ENCODE measurements at places on chromosomes 1 and 21.

- DNase-seq, result no peak
Observed at GRCh38 chr1:216881695-216882094, 158.5 kb upstream of the ESRRG start.

DNA sequence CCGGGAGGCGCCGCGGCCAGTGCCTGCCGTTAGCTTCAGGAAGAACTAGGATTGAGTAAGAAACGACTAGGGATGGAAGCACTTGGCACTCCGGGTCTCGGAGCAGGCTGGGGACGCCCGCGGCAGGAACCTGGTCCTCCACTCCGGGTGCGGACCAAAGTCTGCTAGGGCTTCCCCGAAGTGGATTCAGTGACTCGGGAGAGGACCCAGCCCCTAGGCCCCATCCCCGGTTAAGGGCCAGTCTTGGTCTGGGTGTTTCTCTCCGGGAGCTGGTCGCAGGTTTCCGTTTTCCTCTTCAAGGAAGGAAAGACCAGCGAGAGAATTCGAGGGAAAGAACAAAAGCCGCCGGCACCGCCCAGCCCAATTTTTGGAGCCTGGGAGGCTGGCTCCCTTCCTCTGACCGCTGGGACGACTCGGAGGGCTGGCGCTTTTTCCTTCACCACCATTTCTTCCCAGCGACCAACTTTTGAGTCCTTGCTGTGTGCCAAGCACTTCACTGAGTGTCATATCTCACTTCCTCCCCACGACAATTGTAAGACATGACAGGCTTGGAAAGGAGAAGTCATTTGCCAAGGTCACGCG, 16.8 kb upstream of the STMN1 start:
- DNase-seq, result no peak

DNA sequence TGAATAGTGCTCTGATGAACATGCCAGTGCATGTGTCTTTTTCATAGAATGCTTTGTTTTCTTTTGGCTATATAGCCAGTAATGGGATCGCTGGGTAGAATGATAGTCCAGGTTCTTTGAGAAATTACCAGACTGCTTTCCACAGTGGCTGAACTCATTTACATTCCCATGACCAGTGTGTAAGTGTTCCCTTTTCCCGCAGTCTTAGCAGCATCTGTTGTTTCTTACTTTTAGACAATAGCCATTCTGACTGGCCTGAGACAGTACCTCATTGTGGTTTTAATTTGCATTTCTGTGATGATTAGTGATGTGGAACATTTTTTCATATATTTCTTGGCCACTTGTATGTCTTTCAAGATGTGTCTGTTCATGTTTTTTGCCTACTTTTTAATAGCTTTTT, 784.5 kb downstream of the USP25 start:
- DNase-seq, result no peak

DNA sequence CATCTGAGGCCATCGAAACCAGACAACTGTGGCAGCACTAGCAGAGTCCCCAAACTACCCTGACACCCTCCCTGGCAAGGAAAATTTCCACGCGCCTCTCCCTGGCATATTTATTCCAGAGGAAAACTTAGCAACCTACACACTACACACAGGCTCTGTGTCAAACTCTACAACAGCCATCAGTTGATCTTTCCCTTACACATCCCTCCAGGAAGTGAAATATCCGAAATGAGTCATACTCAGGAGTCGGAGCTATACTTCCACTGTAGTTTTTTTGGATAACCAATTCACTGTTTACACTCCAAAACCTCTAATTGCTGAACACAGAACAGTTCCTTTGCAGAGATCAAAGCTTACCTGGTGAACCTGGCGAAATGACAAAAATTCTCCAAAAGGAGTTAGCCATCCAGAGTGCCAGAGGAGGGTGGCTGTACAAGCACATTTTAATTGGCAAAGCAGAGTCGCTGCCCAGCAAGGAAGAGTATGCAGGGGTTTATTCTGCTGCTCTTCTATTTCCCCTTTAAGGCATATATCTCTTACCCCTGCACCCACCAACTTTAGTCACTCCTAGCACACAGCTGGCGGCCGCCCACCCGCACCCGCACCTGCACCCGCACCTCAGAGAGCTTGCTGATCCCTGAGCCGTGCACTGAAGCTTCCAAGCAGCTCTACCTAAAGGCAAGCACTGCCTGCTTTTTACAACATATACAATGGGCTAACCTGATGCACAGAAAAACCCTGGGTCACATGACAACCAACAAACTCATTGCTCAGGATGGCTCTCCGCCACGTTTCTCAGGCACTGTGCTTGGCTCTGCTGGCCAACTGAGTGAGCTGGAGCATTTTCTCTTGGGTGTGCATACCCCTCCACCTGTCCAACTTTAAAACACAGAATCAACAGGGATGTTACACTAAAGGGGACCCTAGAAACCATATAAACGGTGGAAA, 54.9 kb downstream of the CAPZB start:
- DNase-seq, result no peak

- DNase-seq, result no peak
Observed at GRCh38 chr1:48214820-48215219, 7.7 kb upstream of the SLC5A9 start.

DNA sequence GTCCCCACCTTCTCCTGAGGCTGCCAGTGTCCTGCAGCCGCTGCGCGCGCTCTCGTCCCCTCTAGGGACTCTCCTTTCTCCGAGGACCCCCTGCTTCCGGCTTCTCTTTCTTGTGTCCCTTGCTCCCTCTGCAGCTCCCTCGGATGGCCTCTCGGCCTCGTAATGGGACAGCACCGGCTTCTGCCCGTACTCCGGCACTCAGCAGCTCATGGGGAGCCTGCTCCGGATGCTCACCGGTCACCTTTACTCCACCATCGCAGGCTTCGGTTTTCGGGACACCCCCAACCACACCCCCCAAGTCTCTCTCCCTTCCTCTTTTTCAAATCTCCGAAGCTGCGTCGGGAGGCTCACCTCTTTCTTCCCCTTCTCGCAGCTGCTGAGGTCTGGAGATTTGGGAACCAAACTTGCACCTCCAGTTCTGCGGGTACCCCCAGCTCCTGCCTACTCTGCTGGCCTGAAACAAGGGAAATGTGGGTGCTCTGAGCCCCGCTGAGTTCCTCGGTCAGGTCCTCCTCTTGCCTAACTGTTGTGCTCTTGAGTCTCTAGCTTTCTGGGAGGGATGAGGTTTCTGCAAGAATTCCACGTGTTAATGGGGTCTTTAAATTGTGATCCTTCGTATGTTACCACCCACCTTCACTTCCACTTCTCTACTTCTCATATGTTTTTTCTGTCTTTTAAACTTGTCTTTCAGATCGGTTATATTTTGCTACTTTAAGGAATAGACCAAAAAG, 930 bp downstream of the CDC14A start:
- DNase-seq, result no peak

DNA sequence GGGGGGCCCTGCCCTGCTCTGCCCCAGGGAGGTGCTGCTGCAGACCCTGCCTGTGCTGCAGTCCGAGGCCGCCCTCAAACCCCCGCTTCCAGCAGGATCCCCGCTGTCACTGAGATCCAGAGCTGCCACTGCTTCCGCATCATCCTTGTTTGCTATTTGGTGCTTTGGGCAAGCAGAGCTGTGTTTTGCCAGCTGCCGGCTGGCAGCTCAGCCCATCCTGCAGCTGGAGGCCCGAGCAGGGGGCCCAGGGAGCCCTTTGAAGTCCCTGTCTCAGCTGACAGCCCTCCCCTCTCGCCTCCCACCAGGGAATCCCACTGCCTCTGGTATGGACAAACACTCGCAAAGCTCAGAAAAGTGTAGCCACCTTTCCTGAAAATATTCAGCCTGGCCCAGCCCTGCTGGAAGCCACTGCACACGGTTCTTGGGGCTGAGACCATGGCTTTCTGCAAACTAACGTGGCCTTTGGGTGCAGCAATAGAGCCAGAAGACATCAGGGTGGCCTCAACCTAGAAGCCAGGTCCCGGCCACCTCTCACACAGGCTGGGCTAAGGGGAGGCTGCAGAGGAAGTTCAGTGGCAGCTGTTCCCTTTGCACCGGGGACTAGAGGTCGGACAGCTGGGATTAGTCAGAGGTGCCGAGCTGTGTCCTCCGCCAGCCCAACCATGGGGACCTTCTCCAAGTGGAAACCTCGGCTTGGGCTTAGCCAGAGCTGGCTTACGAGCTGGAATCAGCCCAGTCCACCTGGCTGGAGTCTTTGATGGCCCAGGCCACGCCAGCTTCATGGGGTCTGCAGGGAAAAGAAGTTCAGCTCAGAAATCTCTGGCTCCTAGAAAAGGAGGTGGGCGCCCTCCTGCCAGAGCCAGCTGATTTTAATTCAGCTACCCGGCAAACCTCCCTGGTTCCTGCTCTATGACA, 107.1 kb downstream of the SPSB1 start:
- no peak for DNase-seq

- peak; percentile 75 for DNase-seq
Observed at GRCh38 chr1:219173758-219174459, at the start of gene LYPLAL1. Gene LYPLAL1, plus strand, starts transcription at chr1:219173878. Its CDS starts 13 bp downstream, at chr1:219173891.

DNA sequence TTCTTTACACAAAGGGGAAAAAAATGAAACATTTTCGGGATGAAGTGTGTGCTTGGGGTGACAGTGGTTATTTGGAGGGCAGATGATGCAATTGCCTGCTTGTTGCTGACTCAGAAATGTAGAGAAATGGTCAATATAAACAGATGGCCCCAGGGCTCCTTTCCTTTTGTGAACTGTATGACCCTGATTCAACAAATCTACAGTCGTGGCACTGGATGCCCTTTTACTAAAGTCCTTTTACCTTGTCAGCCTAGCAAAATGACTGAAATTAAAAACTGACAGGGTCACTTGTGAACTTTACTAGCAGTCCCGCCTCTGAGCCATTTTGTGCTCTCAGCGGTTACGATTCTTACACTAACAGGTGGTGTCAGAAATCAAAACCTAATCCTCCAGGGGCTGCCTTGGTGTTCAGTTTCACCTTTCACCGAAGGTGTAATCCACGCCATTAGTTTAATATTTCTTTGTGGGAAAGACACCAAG, 49.8 kb downstream of the GREM2 start:
- DNase-seq, result no peak

GRCh38 chr1:181660621-181661020, 177.3 kb downstream of the CACNA1E start:
- no peak for DNase-seq

DNA sequence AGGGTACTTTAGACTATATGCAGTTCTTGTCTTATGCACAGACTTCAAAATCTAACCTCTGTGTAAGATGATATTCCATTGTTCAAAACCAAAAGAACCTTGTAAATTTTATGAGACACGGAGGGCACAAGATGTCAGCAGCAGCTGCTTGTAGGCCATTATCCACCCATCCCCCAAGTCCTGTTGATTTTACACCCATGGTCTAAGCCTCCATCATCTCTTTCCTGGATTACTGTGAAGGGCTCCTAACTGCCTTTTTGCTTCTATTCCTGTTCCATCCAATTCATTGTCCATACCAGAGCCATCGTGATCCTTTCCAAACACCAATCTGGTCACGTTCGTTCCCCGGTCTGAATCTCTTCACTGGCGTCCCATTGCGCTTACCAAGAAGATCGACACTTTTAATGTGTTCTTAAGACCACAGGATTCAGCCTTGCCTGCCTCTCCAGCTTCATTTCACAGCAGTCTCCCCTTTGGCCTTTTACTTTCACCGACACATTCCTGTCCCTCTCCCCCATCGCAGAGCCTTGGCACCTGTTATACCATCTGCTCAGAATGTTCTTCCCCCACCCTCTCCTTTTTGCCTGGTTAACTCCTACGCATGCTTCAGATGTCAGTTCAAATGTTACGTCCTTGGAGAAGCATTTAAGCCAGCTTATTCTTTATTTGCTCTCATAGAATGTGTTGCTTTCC, 107.3 kb upstream of the POU3F1 start:
- no peak for DNase-seq

DNA sequence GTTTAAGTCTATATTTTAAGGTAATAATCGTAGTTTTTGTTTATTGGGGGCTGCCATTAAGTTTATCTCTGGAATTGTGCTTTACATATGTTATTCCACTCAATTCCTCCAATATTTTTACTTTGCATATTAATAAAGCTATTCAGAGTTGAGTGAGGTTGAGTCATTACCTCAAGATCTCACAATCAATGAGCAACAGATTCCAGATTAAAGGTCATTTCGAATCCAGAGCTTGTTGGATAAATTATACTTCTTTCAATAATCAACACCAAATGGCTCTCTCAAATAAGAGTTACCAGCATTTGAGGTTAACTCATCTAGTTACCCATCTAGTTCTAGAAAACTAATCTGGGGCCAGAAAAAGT, 16.7 kb downstream of the RGS4 start:
- no peak for DNase-seq

DNA sequence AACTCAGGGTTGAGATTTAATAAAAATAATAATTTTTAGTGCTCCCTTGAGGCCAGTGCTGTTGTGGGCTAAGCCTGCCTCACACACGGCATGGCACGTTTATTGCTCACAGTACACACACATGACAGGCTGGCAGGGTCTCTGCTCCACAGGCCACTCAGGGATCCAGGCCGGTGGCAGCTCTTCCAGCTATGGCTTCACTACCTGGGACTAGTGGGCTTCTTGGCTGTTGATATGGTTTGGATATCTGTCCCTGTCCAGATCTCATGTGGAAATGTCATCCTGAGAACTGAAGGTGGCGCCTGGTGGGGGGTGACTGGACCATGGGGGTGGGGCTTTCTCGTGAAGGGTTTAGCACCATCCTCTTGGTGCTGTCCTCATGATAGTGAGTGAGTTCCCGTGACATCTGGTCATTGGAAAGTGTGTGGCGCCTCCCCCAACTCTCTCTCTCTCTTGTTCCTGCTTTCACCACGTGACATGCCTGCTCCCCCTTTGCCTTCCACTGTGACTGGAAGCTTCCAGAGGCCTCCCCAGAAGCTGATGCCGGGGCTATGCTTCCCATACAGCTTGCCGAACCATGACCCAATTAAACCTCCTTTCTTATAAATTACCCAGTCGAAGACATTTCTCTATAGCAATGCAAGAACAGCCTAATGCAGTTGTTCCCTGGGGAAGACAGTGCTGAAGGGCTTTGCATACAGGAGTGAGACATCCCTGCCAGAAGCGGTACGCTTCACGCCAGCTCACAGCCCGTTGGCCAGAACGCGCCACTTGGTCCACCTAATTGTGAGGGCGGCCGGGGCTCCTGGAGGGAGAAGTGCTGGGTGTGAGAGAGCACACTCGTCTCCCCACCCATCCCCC, 226.9 kb upstream of the C1orf174 start:
- DNase-seq, result no peak

DNA sequence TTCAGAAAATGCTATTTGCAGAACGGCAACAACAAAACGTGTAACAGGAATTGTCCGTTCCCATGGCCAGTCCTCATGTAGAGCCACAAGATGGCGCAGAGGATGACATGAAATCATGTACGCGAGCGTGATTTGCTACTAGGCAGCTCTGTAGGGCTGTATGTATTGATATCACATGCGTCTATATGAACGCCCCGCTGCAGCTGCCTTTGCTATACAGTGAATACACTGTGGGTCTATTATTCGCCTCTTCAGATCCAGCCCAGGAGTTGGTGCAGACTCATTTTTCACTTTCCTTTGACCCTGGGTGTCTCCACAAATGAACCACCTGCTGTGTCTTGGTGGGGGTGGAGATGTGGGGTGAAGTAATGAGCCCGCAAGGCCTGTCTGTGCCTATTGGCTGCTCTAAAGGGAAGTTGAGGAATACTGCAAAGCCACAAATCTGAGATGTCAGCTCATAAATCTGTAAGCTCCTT, 361.5 kb downstream of the KIF26B start:
- no peak for DNase-seq
